Activated CD4-positive, alpha-beta T cell treated with anti-CD3 and anti-CD28 coated beads, Interleukin-2, amount 10 ng/mL, durations not matched to agents 7 days and 5 days (primary cell): ENCODE measurements at places on chromosomes 3 and 15. TPM values are rescaled to one million over a fixed set of nuclear protein-coding genes. Genes with fewer than 3 reads are reported as not detected.

SCAANT1 gene
- not detected for total RNA-seq

WDR49 gene
- total RNA-seq, result 0.47 TPM

SATB1 gene
- total RNA-seq, result 323 TPM

PTPRG gene
- not detected for total RNA-seq

PP2D1 gene
- not detected for total RNA-seq

CCK gene
- total RNA-seq, result not detected

TTLL13 gene
- total RNA-seq, result 0.87 TPM

GOLGA8F gene
- total RNA-seq, result not detected

ZNF619 gene
- 9.5 TPM for total RNA-seq

LDHAL6B gene
- not detected for total RNA-seq

NEK10 gene
- 0.56 TPM for total RNA-seq

HESX1 gene
- total RNA-seq, result not detected

COL6A5 gene
- total RNA-seq, result not detected

GNAT1 gene
- not detected for total RNA-seq

GOLIM4 gene
- 1.7 TPM for total RNA-seq

IMPG2 gene
- 0.37 TPM for total RNA-seq

CSPG5 gene
- total RNA-seq, result 0.40 TPM

ENTPD3 gene
- not detected for total RNA-seq

CCR3 gene
- not detected for total RNA-seq

REC114 gene
- total RNA-seq, result not detected

SLC7A14 gene
- total RNA-seq, result not detected

HDC gene
- not detected for total RNA-seq

DMXL2 gene
- 9.0 TPM for total RNA-seq

HIGD2B gene
- total RNA-seq, result not detected

BMF gene
- 8.5 TPM for total RNA-seq

MESP2 gene
- total RNA-seq, result not detected
